Right lobe of liver (tissue), 6 donors: ENCODE measurements at places on chromosomes 7 and 10. TPM values are rescaled to one million over a fixed set of nuclear protein-coding genes. Genes with fewer than 3 reads are reported as not detected.
A peak's percentile ranks its signal among the peaks of the same experiment; 100 is the strongest.

DNA sequence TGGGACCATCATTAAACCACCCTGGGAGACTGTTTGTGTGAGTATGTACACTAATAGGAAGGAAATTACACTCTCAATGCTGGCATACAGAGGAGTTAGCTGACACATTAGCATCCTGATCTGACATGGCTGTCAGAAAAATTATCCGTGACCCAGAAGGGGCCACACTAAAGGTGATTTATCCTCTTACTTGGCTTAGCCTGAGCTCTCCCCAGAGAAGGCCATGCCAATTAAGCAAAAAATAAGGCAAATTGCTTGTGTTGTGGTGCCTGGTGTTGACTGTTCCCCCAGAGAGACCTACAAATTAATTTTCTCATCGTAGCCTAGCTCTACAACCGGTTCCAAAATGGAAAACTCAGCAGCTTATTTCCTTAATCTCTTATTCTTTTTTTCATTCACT is 992.3 kb downstream of the KCNMA1 start:
- DNase-seq: no peak

DNA sequence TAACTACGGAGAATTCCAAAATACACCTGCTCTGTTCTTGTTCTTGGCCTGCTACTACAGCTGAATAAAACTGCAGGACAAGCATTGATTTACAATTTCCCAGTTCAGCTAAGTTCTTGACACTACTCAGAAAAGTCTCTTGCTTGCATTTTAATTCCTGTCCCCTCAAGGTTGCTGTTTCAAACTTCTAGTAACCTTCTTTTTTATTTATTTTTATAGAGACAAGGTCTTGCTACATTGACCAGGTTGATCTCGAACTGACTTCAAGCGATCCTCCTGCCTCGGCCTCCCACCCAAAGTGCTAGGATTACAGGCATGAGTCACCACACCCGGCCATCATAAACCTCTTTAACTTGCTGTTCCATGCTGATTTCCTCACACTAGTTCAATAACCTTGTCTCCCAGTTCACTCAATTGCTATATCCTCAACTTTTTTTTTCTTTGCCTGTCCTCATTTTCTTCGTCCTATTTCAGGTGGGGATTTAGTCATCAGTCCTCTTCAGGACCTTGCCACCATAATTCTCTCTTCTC is 79.9 kb downstream of the ARHGAP21 start:
- no peak for DNase-seq

GRCh38 chr7:24821045-24821753 is 63.9 kb upstream of the GSDME start:
- DNase-seq: peak; percentile 40

ADRB1 gene
- 0.60 TPM for total RNA-seq

GRCh38 chr7:24733414-24734060 is 23.7 kb downstream of the GSDME start:
- no peak for DNase-seq

ZNF783 gene
- 3.9 TPM for total RNA-seq

TIMM23 gene
- total RNA-seq: 56.5 TPM

- DNase-seq: no peak
Measured at GRCh38 chr10:48400850-48401220, 94.4 kb downstream of the MAPK8 start.

EVX1 gene
- not detected for total RNA-seq

DNA sequence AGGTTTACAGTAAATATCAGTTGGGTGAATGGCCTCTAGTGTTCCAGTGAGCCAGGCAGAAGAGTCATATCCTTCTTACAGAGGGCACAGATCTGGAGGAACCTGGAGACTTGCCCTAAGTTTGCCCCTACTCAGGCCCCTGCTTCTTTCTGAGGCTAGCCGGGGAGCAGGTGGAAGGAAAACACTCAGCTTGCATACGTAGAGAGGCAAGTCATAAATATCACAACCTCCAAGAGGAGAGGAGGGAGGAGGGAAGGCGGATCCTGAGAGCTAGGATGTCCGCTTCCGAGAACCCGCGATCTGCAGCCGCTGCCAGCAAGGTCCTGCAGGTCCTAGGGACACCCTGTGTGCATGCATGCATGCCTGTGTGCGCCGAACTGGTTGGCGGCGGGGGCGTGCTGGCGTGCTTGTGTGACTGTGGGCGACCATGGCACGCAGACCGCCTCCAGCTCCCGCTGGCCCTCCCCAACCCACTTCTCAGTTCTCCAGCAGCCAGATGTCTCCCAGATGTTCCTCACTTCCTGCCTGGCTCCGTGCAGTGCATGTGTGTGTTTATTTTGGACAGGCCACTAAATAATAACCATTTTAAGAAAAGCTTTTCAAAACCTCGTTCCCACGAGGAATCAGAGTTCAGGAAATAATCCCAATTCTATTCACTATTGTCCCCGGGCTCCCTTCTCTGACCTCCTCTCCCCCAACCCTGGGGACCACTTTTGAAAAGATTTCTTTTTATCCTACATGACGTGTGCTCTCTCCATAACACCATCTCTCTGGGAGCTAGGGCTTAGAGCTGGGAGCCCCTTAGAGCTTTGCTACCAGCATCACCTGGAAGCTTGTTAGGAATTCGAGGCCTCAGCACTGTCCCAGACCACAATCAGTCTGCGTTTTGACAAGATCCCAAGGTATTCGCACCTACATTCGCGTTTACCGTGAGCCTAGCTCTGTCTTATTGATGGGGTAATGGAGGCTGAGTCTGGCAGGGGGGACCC is 32.4 kb downstream of the UNC5B start:
- peak; percentile 42 for DNase-seq

FOXP2 gene
- 5.3 TPM for total RNA-seq

LLCFC1 gene
- total RNA-seq: not detected

DNA sequence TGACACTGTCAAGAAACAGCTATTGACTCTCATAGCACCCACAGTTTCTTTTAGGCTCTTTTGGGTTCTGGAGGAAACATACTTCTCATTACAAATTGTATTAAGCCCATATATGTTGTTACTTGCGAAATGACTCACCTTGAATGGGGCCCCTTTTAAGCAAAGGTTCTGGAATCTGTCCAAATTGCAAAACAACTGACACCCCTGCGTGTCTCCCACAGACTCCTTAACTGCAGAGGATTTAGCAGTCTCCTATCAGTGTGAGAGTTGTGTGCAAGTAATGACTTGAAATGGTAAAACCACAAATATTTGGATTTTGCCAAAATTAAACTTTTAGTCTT is 192.3 kb downstream of the DNAJC1 start:
- no peak for DNase-seq

GRCh38 chr10:112433136-112433535 is 13.6 kb downstream of the ZDHHC6 start:
- no peak for DNase-seq

GRCh38 chr7:39702133-39702532 is 78.8 kb downstream of the RALA start:
- no peak for DNase-seq

DNA sequence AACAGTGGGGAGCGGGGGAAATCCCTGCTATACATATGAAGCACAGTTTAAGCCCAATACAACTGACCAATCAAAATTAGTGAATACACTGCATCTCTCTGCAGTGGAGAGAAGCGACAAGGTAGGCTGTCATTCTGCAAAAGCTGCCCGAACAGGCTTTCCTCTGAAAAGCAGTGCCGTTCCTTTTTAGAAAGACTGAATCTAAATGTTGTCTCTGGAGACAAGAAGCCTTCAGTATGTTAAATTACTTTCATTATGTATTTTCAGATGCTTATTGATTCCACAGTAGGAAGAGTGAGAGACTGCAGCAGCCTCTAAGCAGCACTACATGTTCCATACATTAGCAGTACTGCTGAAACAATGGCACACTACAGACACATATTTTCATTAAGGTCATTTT is at the start of gene GPR22:
Gene GPR22 (plus strand): TSS at position 129 of the 400 bp plus-strand sequence. CDS start 4,004 bp downstream, outside the sequence.
- no peak for DNase-seq

- no peak for DNase-seq
Measured at GRCh38 chr10:129048513-129048912, 418.5 kb upstream of the MGMT start.

GRCh38 chr10:87979847-87980246 is 116.4 kb downstream of the PTEN start:
- no peak for DNase-seq

CDH23 gene
- 19.7 TPM for total RNA-seq

ZNF398 gene
- 5.9 TPM for total RNA-seq

- DNase-seq: peak; percentile 33
Measured at GRCh38 chr10:132105302-132105995, 39.7 kb downstream of the JAKMIP3 start.

- peak; percentile 72 for DNase-seq
Measured at GRCh38 chr7:75993689-75994387, 557 bp downstream of the TMEM120A start.

- DNase-seq: no peak
Measured at GRCh38 chr10:48594803-48595538, 9.9 kb downstream of the ARHGAP22 start.
